Small intestine (tissue), 16 donors: ENCODE measurements at places on chromosomes 2 and 18. TPM values are rescaled to one million over a fixed set of nuclear protein-coding genes. Genes with fewer than 3 reads are reported as not detected.

- DNase-seq: no peak
These were observed 11.0 kb downstream of the EIF5B start for GRCh38 chr2:99348173-99348572.

GRCh38 chr2:167981945-167982344 lies 265.4 kb downstream of the STK39 start:
- no peak for DNase-seq

ACKR3 gene
- 3.8 TPM for polyA plus RNA-seq

GRCh38 chr2:233999182-233999581 lies 51.3 kb upstream of the SPP2 start:
- DNase-seq: no peak

DSC2 gene
- 12.7 TPM for polyA plus RNA-seq

GRCh38 chr2:203904022-203904421 lies 32.5 kb upstream of the ICOS start:
- DNase-seq: no peak

- DNase-seq: no peak
These were observed 1323.9 kb upstream of the DDX18 start for GRCh38 chr2:116490511-116491145.

DPP4 gene
- polyA plus RNA-seq: 253 TPM

LCT gene
- polyA plus RNA-seq: 37.0 TPM

DNA sequence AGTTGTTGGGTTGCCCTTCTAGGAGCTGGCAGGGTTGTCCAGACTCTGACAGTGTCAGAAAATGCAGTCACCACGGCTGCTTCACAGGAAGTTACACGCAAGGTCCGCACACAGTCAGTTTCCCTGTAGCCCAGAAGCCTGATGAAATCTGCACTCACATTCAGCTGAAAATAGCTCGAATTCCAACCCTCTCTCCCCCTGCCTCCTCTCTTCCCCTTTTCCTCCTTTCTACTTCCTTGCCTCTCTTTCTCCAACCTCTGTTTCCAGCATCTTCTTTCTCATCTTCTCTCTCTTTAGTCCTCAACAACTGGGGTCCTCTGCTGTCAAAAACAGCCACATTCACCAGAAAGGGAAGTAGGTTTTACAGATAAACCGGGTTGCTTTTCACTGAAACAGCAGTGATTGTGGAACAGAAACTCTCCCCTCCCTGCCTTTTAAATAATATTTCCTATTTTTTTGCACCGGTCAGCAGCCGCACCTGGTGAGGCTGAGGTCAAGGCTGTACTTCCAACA lies 69.3 kb downstream of the BCL11A start:
- no peak for DNase-seq

DNA sequence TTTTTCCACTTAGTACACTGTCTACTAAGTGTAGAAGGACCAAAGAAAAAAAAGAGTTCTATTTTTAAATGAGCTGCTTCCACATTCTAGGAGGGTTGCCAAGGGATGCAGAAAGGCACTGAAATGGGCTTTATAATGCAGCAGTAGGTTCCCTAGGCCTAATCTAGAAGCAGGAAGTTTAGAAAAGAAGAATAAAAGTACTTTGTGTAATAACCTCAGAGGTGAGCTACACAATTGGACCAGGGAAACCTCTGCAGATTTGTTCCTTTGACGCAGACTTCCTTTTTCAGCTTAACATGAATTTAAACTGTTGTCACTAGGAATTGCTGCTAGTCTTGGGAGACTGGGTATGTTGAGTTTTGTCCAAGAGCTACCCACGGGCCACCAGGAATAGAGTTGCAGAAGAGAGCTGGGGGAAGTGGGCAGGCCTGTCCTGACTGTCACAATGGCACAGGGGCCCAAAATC lies 34.6 kb upstream of the RAB1A start:
- DNase-seq: no peak

- DNase-seq: no peak
These were observed 44.5 kb upstream of the C2orf74 start for GRCh38 chr2:61117534-61117933.

PRSS56 gene
- polyA plus RNA-seq: not detected
